ENCODE measurements at places on chromosomes 6 and 20. TPM values are rescaled to one million over a fixed set of nuclear protein-coding genes. Genes with fewer than 3 reads are reported as not detected.

- no peaks in the 10 kb centered on the region for H3K4me1 ChIP-seq
- H3K4me3 ChIP-seq: no peak overlapping the region
- DNase-seq: no peak
- no peak overlapping the region for H3K27ac ChIP-seq
Measured at GRCh38 chr20:39717936-39718335, 755.8 kb downstream of the DHX35 start.

- H3K27me3 ChIP-seq: no peaks in the 10 kb centered on the region
- H3K36me3 ChIP-seq: no peaks in the 10 kb centered on the region
- no peak for DNase-seq
- peak overlapping the region; percentile 34 for H3K27ac ChIP-seq
- H3K4me3 ChIP-seq: peak overlapping the region; percentile 45
Measured at GRCh38 chr6:28658475-28659249, 133.0 kb downstream of the GPX5 start.

DNA sequence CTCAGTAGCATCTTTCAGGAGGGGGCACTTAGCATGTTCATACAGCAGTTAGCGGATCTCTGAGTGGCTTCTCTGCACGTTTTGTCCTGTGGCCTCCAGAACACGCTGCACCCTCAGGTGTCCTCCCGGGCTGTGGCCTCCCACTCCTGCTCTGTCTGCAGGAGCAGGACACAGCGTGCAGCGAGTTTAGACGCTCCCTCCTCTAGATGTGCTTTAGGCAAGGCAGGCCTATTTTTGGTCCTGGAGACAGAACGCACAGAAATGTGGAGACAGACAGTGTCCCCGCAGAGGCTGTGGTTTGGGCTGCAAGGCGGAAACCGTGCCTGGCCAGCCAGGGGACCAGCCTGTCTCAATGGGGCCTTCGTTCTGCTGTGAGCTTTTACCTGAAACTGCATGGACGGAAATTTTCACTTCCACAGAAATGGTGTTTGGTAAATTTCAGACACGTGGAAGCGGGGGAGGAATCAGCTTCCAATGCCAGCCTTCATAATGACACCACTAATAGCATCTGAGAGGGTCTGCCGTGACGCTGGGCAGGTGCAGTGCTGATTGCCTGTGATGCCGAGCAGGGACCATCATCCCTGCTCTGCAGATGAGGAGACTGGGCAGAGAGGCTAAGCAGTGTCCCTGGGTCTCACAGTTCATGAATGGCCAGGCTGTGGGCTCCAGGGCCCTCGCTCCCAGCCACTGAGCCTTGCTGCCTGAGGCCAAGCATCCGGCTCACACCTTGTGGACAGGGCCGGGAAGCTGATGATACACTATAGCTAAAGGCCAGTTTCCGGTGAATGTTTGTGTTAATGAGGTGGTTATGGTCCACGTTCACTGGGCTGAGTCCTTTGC lies 120.9 kb downstream of the SYCP2 start:
- H3K27ac ChIP-seq: no peak overlapping the region
- no peak overlapping the region for H3K4me3 ChIP-seq
- no peak for DNase-seq
- H3K27me3 ChIP-seq: no peaks in the 10 kb centered on the region
- peaks cover 5% of the 10 kb centered on the region for H3K4me1 ChIP-seq

Gene HCRTR2
- total RNA-seq: 0.12 TPM

Gene TGM3
- total RNA-seq: not detected

Gene ADGRF5
- 5.1 TPM for total RNA-seq

Gene TCF21
- total RNA-seq: 43.1 TPM

Gene QKI
- 88.1 TPM for total RNA-seq
